ENCODE measurements at places on chromosomes 2 and 18.

DNA sequence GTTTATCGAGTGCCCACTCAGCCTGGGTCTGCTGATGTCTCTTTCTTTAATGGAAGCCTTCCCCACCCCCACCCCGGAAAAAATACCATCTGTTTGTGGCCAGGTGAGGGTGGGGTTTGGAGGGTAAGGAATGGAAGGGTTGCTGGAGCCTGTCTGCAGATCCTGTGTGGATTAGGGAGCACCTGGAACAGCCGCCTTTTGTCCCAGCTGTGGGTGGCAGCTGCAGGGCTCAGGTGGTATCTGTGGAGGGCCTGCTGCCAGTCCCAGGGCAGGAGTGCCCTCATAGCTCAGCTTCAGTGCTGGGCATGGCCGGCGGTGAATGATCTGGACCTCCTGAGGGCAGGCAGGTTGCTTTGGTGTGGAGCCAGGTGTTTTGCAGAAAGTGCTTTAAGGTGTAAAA is 45.3 kb downstream of the IMPA2 start:
- no peak for DNase-seq
- H3K27ac ChIP-seq: no peak overlapping the region
- no peaks in the 10 kb centered on the region for H3K27me3 ChIP-seq
- no peak overlapping the region for H3K4me3 ChIP-seq
- no peaks in the 10 kb centered on the region for H3K36me3 ChIP-seq
- peaks cover 7% of the 10 kb centered on the region for H3K4me1 ChIP-seq

DNA sequence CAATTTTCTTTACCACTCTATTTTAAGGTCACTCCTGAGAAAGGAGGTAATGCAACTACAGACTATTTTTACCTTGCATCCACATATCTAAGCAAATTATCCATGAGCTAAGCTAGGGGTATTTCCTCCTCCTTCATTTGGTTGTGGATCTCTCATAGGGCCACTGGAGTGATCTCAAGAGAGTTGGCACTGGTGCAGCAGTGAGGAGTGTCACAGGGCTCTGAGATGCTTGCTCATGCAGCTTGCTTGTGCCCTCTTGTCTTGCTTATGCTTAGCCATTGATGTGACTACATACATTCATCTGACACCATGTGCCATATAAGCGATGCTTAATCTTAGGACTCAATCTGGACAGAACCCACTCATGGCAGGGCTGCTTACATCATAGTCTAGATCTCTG is 950.3 kb downstream of the TSN start:
- no peaks in the 10 kb centered on the region for H3K4me1 ChIP-seq
- no peak overlapping the region for H3K4me3 ChIP-seq
- H3K27me3 ChIP-seq: no peaks in the 10 kb centered on the region
- no peaks in the 10 kb centered on the region for H3K36me3 ChIP-seq
- no peak for DNase-seq
- no peak overlapping the region for H3K27ac ChIP-seq

- peaks cover 12% of the 10 kb centered on the region for H3K4me1 ChIP-seq
- H3K36me3 ChIP-seq: no peaks in the 10 kb centered on the region
- H3K27ac ChIP-seq: no peak overlapping the region
- H3K27me3 ChIP-seq: no peaks in the 10 kb centered on the region
- DNase-seq: no peak
- no peak overlapping the region for H3K4me3 ChIP-seq
Observed at GRCh38 chr2:57878171-57878865, 168.3 kb upstream of the VRK2 start.

- H3K27me3 ChIP-seq: no peaks in the 10 kb centered on the region
- H3K4me1 ChIP-seq: peaks cover 71% of the 10 kb centered on the region
- H3K36me3 ChIP-seq: no peaks in the 10 kb centered on the region
- peak; percentile 97 for DNase-seq
- peak within 1 kb of the TSS; percentile 99 for H3K27ac ChIP-seq
- H3K4me3 ChIP-seq: peak within 1 kb of the TSS; percentile 76
Observed at GRCh38 chr18:12883684-12884405, at the start of gene PTPN2. Gene PTPN2, minus strand, starts transcription at chr18:12884237. Its CDS starts 96 bp downstream, at chr18:12884141.

DNA sequence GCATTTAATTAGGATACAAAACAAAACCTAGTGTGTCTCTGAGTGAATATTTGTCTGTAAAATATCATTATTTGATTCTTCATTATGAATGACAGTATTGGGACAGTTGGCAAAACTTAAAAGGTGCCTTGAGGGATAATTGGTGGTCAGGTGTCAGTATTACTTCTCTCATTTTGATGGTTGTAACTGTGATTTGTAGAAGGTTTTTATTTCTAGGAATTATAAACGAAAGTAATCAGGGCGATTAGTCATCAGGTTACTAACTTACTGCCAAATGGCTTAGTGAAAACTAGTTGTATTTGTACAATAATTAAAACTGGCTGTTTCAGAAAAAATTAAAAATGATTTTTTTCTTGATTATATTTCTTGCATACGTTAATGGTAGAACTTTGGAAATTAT is 117.6 kb downstream of the BIRC6 start:
- no peak for DNase-seq
- no peaks in the 10 kb centered on the region for H3K27me3 ChIP-seq
- H3K4me1 ChIP-seq: no peaks in the 10 kb centered on the region
- H3K27ac ChIP-seq: no peak overlapping the region

GRCh38 chr2:45415534-45416123 is 195.4 kb downstream of the SRBD1 start:
- peaks cover 17% of the 10 kb centered on the region for H3K36me3 ChIP-seq
- no peaks in the 10 kb centered on the region for H3K27me3 ChIP-seq
- no peak overlapping the region for H3K27ac ChIP-seq
